ENCODE measurements at places on chromosomes 2 and 18.

DNA sequence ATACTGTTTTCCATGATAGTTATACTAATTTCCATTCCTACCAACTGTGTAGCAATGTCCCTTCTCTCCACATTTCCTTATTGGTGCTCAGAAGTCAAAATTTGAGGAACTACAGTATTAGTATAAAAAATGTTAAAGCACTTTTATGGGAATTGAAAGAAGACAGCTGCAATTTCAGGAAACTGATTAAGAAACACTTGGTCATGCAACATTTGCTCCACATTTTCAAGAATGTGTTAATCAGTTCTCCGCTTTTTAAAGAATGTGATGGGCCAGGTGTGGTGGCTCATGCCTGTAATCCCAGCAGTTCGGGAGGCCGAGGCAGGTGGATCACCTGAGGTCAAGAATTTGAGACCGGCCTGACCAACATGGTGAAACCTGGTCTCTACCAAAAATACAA is 33.6 kb upstream of the MGAT4A start:
- H3K4me3 ChIP-seq = no peak overlapping the region
- H3K4me1 ChIP-seq = peaks cover 89% of the 10 kb centered on the region
- H3K27ac ChIP-seq = no peak overlapping the region
- DNase-seq = no peak

GRCh38 chr2:217356142-217356541 is 496.3 kb upstream of the TNP1 start:
- no peaks in the 10 kb centered on the region for H3K36me3 ChIP-seq
- no peak overlapping the region for H3K27ac ChIP-seq
- no peak for DNase-seq
- H3K27me3 ChIP-seq = peaks cover 5% of the 10 kb centered on the region

DNA sequence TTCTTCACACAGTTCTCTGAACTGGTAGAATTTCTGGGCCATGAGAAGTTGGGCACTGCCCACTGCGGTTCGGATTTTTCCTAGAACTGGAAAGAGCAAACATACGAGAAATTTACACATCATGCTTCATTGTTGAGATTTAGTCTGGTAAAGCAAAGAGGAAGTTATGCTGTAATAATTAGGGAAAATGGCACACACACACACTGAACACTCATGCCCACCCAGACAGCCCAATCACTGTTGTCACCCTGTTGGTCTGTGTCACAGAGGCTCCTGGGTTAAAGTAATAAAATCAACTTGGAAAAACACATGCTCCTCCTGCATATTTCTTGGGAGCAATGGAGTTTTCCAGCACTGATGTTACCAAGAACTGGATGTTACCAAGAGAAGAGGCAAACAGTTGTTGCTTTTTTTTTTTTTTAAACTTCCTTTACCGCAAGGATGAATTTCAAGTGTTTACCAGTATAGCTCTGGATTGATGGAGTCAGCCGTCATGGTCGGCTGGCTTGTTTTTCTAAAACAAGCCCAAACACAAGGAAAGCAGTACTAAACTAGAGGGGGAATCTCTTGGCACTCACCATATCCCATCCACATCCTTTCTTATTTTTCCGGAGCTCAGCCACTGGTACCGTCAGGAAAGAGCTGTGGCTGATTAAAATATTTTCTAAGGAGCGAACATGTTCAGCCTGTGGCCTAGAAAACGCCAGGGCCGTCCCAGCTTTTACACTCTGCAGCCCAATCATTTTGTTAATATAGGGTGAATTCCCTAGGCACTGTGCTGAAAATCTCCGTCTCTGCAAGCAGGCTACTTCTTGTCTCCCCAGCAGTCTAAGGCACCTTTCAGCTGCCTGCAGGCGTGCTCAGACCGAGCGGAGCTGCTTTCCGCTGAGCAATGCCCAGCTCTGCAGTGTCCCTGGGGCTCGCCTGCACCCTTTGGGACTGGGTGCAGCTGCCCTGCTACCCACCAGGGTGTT is 58.9 kb downstream of the TGIF1 start:
- no peak overlapping the region for H3K27ac ChIP-seq
- H3K27me3 ChIP-seq = peaks cover 2% of the 10 kb centered on the region
- H3K4me3 ChIP-seq = no peak overlapping the region
- no peaks in the 10 kb centered on the region for H3K36me3 ChIP-seq
- H3K4me1 ChIP-seq = peaks cover 10% of the 10 kb centered on the region

DNA sequence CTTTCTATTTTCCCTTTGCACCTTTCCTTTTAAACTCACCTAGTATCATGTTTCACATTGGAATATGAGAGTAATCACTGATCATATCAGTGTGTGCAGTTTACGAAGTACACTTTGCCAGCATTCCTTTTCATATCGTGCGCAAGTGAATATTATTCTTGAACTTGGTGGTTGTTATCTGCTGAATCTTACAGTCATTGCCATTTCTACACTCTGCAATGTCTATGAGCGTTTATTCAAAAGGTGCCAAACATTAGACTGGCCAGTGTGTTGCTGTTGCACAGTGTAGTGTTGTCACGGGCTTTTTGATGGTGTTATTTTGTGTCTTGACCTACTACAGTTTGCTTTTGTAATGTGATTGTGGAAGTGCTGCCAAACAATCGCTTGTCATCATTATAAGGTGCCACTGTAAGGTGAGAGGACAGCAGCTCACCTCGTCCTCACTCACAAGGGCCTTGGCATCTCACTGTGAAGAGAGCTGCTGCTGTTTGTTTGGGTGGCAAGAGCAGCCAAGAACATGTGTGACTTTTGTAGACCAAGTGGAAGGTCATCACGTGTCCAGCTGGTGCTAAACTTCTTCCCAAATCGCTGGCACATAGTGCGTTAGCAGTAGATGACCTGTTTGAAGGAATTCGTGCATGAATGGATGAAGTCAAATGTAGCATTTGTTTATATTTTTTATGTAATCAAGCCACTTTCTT is 113.3 kb downstream of the MYO1B start:
- no peak overlapping the region for H3K4me3 ChIP-seq
- no peak for DNase-seq
- H3K27ac ChIP-seq = no peak overlapping the region
- H3K4me1 ChIP-seq = peaks cover 9% of the 10 kb centered on the region

GRCh38 chr2:47528874-47529273 is 125.9 kb downstream of the MSH2 start:
- no peaks in the 10 kb centered on the region for H3K4me1 ChIP-seq
- H3K36me3 ChIP-seq = no peaks in the 10 kb centered on the region
- DNase-seq = no peak
- peaks cover 1% of the 10 kb centered on the region for H3K27me3 ChIP-seq
- H3K4me3 ChIP-seq = no peak overlapping the region

DNA sequence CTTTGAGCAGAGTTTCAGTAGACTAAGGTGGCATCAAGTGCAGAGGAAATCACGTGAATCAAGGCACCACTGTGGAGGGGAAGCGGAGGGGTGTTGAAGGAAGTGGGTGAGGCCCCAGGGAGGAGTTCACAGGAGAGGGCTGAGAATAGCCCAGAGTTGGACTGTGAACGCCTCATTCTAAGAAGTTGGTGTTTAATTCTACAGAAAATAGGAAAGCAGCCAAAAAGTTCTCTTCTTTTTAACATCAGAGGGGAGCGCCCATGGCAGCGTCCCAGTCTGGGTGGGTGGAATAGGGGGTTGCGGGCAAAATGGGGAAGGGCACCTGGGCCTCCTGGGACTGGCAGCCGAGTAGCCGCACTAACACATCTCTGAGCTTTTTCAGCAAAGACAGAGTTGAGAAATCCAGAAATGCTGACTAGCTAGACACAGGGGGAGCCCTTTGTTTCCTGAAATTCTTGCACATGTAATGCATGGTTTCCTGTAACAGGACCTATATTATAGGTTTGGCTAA is 97.0 kb downstream of the NEB start:
- H3K4me1 ChIP-seq = peaks cover 44% of the 10 kb centered on the region
- no peaks in the 10 kb centered on the region for H3K27me3 ChIP-seq
- peak; percentile 87 for DNase-seq
- peak overlapping the region; percentile 69 for H3K4me3 ChIP-seq
- H3K27ac ChIP-seq = peak overlapping the region; percentile 93

DNA sequence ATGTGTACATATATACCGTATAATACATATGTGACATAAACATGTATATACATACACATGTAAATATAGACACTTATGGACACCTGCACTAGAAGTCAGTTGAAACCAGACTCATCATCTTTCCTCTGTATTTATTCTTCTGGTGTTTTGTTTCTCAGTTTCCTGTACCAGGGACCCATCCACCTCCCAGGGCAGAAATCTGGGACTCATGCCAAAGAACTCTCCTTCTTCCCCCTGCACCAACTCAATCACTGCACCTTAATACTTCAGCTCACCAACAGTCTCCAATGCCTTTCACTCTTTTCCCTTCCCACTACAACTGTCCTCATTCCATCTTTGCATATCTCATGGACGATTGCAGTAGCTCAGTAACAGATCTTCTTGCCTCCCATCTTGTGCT is 428.0 kb downstream of the FBXO15 start:
- DNase-seq = no peak
- H3K27ac ChIP-seq = no peak overlapping the region
- H3K4me3 ChIP-seq = no peak overlapping the region
- H3K4me1 ChIP-seq = no peaks in the 10 kb centered on the region
- H3K27me3 ChIP-seq = no peaks in the 10 kb centered on the region
- no peaks in the 10 kb centered on the region for H3K36me3 ChIP-seq

DNA sequence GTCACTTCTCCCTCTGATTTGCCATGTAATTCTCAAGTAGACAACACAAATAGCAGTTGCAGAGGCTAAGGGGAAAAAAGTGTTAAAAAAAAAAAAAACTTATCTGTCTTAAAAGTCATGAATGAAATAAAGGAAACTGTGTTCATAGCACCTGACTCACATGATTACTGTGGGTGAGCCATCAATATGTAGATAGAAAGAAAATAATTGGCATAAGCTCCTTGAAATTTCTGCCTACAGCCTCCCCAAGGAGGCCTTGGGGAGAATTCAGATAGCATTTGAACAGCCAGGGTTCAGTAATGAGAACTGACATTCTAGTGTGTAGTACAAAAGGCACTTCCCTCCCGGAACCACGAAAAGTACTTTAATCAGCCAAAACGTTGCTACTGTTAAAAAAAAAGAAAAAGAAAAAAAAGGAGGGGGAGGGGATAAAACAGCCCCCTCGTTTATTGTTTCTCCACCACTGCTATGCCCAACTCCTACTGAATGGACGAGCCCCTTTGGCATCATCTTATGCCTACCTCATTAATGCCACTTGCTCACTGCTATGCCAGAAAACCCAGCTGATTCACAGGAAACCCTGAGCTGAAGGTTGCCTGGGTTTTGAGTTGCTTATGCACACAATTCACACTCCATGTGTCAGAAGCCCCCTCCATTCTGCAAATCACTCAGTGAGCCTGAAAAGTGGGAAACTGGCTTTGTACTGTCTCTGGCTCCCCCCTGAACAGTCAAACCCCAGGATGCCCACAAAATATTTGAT is 65.5 kb upstream of the KLF7 start:
- H3K36me3 ChIP-seq = no peaks in the 10 kb centered on the region
- H3K27ac ChIP-seq = no peak overlapping the region
- H3K4me1 ChIP-seq = peaks cover 21% of the 10 kb centered on the region
- no peaks in the 10 kb centered on the region for H3K27me3 ChIP-seq

DNA sequence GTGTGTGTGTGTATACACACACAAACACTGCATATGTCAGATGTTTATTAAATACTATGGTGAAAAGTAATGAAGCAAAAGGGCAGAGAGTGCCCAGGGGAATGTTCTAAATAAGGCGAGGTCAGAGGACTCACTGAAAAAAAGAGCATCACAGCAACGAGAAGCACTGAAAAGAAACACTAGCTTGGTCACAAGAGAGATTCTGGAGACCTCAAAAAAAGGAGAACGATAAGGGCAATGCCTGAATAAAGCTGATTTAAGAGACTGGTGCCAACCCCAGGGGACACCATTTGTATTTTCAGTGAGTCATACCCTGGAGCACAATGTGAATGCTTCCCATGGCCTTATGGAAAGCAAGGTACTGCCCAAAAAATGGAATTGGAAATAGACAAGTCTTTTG is 14.5 kb downstream of the SLC40A1 start:
- peaks cover 2% of the 10 kb centered on the region for H3K27me3 ChIP-seq
- H3K27ac ChIP-seq = no peak overlapping the region
- no peak overlapping the region for H3K4me3 ChIP-seq
- H3K36me3 ChIP-seq = no peaks in the 10 kb centered on the region

- H3K36me3 ChIP-seq = peaks cover 73% of the 10 kb centered on the region
- DNase-seq = no peak
- peaks cover 61% of the 10 kb centered on the region for H3K4me1 ChIP-seq
These were observed 3.2 kb downstream of the SMAD7 start for GRCh38 chr18:48947560-48947959.

DNA sequence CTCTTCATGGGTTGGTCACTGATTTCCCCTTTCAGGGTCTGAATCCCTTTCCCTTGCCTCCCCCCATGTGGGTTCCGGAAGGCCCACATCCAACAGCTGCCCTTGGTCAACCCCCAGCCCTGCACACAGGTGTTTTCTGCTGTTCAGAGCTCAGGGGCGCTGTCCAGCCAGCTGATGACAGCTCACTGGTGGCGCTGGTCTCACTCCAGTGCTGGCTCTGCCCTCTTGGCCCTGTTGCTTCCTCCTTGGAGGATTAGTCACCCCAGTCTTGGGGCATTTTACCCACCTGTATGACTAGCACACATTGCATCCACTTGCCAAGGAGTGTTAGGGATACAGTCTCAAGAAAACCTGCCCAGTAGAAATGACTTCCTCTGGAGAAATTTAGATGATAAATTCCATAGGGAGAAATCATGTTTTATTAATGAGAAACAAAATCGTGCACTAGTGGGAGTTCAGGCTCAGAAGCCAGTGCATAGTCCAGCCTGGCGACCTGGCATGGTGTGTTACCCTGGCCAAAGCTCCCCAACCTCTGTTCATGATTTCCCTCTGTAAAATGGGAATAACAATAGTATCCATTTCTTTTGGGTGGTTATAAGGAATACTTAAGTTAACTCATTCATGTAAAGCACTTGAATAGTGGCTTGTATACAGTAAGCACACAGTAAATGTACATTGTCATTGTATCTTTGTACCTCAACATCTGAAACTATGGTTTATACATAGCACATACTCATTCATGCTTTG is 21.6 kb downstream of the CRIM1 start:
- no peak for DNase-seq
- no peak overlapping the region for H3K27ac ChIP-seq
- H3K4me3 ChIP-seq = no peak overlapping the region
- no peaks in the 10 kb centered on the region for H3K27me3 ChIP-seq

- H3K36me3 ChIP-seq = no peaks in the 10 kb centered on the region
- no peak for DNase-seq
- H3K27ac ChIP-seq = no peak overlapping the region
- H3K4me3 ChIP-seq = no peak overlapping the region
- H3K4me1 ChIP-seq = no peaks in the 10 kb centered on the region
These were observed 247.8 kb upstream of the CWC22 start for GRCh38 chr2:180254872-180255271.

DNA sequence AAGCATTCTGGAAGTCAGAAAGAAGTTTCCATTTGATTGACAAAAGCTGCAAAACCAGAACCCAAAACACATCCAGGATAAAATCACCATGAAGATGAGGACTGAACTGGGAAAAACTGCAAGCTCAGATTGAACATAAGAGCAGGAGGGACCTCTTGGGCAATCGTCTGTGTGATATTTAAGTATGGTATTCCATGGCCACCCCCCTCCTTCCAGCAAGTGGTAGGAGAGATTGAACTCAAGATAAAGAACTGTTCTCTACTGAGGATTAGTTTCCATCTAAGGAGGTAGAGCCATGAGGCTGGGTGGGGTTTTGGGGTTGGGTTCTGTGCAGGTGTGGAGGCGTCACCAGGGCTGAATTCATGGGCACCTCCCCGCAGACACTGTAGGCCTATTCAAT is 251.1 kb downstream of the NCKAP5 start:
- no peaks in the 10 kb centered on the region for H3K4me1 ChIP-seq
- no peaks in the 10 kb centered on the region for H3K27me3 ChIP-seq
- no peak overlapping the region for H3K4me3 ChIP-seq
- H3K27ac ChIP-seq = no peak overlapping the region

GRCh38 chr18:74331404-74331803 is 15.8 kb downstream of the C18orf63 start:
- no peak overlapping the region for H3K4me3 ChIP-seq
- no peak for DNase-seq
- H3K4me1 ChIP-seq = peaks cover 3% of the 10 kb centered on the region
- H3K27me3 ChIP-seq = peaks cover 18% of the 10 kb centered on the region
- H3K27ac ChIP-seq = no peak overlapping the region

Measured in activated CD8-positive, alpha-beta T cell treated with anti-CD3 and anti-CD28 coated beads, Interleukin-2, amount 10 ng/mL, durations not matched to agents 7 days and 5 days (primary cell).